ENCODE measurements at places on chromosomes 5 and 9. TPM values are rescaled to one million over a fixed set of nuclear protein-coding genes. Genes with fewer than 3 reads are reported as not detected.

Gene MLANA
- not detected for total RNA-seq

Gene CMYA5
- 0.30 TPM for total RNA-seq

Gene TNPO1
- 89.4 TPM for total RNA-seq

Gene APC
- 24.5 TPM for total RNA-seq

Gene PLAC8L1
- not detected for total RNA-seq

Gene SH3PXD2B
- 0.14 TPM for total RNA-seq

Gene SCGB3A2
- total RNA-seq, result not detected

Gene FOXD4L3
- total RNA-seq, result 0.16 TPM

All from T-helper 2 cell treated with Interferon-gamma antibody and Interleukin-4, amounts not matched to agents 100 ng/mL and 5 ng/mL, for 36 hours (primary cell).